Mucosa of gallbladder (tissue), 1 donor: ENCODE measurements at places on chromosomes 3 and 15. TPM values are rescaled to one million over a fixed set of nuclear protein-coding genes. Genes with fewer than 3 reads are reported as not detected.

DNA sequence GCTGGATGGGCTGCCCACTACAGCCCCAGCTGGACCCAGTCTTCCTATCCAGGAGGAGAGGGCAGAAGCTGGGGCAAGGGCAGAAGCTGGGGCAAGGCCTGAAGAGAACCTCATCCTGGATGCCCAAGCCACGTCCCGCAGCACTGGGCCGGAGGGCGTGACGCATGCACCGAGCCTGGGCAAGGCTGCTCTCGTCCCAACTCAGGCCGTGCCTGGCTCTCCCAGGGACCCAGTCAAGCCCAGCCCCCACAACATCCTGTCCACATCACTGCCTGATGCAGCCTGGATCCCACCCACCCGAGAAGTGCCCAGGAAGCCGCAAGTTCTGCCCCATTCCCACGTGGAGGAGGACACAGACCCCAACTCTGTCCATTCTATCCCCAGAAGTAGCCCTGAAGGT is 22.3 kb downstream of the FBLN2 start:
- no peak for DNase-seq

GRCh38 chr3:38039899-38040261 is 872 bp downstream of the DLEC1 start:
- DNase-seq: peak; percentile 73

GRCh38 chr15:64460724-64461720 is 644 bp downstream of the ZNF609 start:
- DNase-seq: peak; percentile 40

- DNase-seq: no peak
Measured at GRCh38 chr3:193795062-193795690, 202.2 kb downstream of the OPA1 start.

DNA sequence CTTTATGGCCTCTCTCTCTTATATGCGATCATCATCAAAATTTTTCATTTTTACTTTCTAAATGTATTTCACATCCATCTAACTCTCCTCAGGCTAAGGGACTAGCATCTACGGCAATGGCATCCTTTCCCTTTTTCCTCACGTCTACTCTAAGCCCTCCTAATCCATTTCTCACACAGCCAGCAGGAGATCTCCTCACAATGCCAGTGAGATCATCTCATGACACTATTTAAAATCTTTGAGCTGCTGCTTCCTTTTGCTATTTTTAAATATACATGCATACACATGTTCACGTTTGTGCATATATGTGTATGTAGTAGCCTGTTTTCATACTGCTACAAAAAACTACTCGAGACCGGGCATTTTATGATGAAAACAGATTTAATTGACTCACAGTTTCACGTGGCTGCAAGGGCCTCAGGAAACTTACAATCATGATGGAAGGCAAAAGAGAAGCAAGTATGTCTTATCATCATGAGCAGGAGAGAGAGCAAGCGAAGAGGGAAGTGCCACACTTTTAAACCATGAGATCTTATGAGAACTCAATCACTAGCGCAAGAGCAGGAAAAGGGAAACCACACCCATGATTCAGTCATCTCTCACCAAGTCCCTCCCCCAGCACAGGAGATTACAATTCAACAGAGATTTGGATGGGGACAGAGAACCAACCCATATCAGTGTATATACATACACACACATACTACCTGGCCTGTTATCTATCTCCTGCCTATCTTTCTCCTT is 599.2 kb upstream of the ROBO1 start:
- no peak for DNase-seq

GRCh38 chr3:187734841-187735240 is 10.4 kb downstream of the BCL6 start:
- DNase-seq: no peak

GRCh38 chr15:31017311-31017710 is 25.9 kb upstream of the MTMR10 start:
- no peak for DNase-seq

GRCh38 chr3:57143886-57144459 is 21.2 kb downstream of the IL17RD start:
- DNase-seq: no peak

DNA sequence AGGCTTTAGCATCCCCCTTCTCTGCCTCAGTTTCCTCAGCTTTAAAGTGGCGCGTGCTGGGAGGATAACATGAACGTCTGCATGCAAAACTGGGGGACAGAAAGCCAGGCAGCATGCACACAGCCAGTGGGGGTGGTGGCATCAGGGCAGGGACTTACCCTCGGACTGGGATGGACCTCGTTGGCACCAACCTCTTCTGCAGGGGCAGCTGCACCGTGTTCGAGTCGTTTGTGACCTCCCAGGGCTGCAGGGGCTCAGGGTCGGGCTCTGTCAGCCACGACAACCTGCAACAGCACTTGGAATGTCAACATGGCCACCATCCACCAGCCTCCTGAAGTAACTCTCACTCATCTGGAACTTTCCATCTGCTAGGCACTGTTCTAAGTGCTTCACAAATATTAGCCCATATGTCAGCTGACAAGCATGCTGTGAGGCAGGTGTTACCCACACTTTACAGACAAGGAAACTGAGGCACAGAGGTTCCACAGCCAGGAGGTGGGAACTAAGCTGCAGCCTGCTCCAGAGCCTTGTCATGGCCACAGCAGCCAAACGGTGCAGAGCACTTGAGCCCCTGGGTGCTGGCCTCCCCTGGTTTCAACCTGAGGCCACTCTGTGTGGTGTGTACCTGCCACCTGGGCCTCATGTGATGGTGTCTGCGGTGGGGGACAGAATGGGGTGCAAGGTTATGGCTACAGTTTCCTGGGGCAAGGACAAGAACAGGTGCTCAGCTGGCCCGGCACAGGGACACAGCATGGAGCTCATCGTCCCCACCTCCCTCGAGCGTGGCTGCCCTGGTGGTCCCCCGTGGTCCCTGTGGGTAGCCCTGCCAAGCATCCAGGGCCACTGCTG is 6.7 kb downstream of the C3orf22 start:
- peak; percentile 6 for DNase-seq

DNA sequence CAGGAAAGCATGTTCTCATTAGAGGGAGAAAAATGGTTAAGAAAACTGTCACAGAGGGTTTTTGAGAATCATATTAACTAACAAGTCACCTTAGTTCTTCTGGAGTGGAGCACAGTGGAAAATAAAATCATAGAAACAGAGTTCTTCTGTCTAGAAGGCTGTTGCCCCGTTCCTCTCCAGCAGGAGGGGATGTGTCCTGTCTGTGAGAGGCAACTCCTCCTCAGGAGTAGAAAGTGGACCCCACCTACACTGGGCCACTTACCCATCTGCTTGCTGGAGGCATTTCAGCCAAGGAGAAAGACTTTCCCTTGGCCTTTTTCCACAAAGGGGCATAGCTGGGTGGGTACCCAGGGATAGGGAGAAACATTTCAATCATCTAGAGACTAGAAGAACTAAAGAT is 106.6 kb downstream of the SSR3 start:
- DNase-seq: no peak

DNA sequence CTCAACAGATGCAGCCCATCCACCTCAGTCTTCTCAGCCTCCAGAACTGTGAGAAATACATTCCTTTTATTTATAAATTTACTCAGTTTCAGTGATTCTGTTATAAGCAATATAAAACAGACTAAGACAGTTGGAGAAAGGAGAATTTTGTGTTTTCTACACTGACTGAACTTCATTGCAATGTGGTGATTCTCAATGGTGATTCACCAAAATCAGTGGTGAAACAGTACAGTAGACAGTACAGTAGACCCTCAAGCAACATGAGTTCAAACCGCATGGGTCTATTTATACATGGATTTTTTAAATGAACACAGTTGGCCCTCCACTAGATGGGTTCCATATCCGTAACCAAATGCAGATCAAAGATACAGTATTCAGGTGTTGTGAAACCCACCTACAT is 403.1 kb upstream of the TGFBR2 start:
- no peak for DNase-seq

GRCh38 chr3:36219398-36219797 is 160.9 kb upstream of the STAC start:
- DNase-seq: no peak

GRCh38 chr3:54053211-54053610 is 69.1 kb upstream of the CACNA2D3 start:
- no peak for DNase-seq

- no peak for DNase-seq
Measured at GRCh38 chr3:100761951-100762350, 52.7 kb downstream of the TFG start.

DNA sequence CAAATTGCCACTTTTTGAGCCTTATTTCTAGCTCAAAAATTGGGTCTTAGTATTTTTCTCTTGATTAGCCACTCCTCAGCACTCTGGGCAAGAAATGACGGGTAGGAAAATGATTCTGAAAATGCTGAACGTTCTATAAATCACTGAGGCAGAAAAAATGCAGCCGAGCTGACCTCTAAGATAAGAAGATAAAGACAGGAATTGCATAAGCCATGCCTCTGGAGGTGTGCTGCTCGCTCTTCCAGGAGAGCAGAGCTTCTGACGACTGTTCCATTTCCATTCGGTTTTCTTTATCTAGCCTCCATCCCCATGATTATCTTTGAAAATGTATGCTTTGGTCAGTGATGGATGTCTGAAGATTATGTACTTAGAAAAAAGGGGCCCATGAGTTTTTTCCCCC is 558.8 kb upstream of the ADAMTS9 start:
- no peak for DNase-seq

DNA sequence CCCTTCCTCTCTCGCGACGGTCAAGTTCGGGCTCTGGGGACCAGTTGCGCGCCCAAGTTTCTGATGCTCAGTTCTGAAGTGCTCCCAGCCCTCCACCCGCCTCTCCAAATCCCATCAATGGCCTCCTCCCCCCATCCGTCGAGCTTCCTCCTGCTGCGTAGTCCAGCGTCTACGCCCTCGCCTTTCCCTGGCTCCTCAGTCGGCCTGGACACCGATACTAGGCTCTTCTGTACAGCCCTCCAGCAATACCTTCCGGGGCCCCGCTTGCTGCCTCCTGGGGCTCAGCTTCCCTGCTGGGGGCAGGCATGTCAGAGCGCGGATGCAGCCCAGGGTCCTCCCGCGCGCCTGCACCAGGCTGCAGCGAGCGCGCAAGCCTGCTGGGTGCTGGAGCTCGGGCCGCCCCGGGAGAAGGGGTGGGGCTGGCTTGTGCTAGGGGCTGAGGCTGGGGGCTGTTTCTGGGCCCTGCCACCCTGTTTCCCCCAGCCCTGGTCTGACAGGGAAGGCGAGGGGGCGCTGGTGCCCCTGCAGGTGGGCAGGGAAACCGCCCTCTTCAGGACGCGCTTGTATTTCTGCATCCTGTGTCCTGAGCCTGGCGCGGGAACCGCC is 353.3 kb upstream of the SUCLG2 start:
- DNase-seq: no peak

GRCh38 chr3:62193586-62194345 is 179.6 kb downstream of the FEZF2 start:
- DNase-seq: no peak

DNA sequence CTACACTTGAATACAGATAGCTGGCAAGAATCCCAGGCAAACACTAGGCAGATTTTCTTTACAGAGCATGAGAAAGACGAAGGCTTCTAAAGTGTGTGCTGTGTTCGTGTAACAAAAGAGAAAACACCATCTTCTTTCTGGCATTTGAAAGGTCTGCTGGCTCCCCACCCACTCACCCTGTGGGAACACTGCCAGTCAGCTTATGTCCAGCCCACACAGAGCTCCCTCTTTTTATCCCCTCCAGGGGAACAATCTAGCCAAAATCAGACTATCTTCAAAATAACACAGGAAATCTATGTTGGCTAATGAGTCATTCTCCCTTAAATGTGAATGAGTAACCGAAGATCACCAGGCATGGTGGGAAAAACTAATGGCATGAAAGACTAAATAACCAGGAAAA is 45.6 kb upstream of the PAQR5 start:
- no peak for DNase-seq

GRCh38 chr3:124383051-124383450 is 347.2 kb upstream of the UMPS start:
- no peak for DNase-seq

DNA sequence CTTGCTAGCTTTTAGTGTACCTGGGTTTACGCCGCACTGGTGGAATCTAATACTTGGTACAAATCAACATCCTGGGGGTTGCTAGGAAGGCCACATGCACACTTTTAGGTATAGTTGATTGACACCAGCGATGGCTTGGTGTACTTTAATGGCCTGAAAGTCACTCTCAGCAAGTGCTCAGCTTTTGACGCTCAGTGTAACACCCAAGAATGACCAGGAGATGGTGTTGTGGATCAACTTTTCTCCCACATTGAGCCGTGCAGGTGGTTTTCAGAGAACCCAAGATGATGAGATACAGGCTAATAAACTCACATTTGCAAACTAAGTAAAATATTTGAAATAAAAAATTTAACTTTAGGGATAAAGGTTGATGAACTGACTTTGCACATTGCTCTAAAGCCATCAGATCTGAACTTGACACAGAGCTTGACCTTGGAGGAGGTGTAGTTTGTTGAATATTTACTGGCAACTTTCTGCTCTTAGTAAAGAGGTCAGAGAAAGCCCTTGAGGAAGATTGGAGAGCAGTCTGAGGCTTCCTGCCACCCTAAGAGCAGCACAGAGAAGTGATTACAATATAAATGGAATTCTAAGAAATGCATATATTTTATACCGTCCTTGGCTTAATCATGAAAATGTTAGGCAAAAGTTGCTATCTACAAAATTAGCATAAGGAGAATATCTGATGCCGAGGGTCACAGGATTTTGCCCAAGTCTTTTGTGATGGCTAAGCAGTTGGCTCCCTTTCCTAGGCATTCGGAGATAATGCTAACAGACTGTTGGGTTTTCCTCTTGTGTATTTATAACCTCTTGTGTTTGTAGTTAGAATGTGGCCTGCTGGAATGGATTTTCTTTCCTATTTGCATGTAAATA is 143.4 kb upstream of the RASGRP1 start:
- peak; percentile 38 for DNase-seq

DNA sequence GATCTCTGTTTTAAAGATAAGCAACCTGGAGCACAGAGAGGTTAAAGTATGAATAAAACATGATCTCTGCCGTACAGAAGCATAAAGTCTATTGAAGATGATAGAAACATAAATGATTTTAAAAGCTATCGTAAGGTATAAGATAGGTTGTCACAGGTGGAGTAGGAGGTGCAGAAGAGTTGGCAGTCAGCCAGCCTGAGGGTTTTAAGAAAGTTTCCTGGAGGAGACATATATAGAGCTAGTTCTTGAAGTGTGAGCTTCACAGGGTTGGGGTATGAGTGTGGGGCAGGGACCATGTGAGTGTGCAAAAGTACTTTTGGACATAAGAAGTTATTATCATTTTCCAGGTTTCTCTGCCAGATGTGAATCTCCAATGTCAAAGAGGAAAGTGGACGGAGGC is 3.9 kb upstream of the FGF12 start:
- DNase-seq: no peak

The SYNPR gene
- not detected for total RNA-seq

The ENTPD3 gene
- total RNA-seq: 0.86 TPM

The FAM81A gene
- total RNA-seq: 2.8 TPM

The PLA2G4E gene
- total RNA-seq: 0.09 TPM

The GCNT3 gene
- total RNA-seq: 72.3 TPM

The B3GALNT1 gene
- total RNA-seq: 13.4 TPM

The CHRM5 gene
- not detected for total RNA-seq

The CD276 gene
- total RNA-seq: 51.9 TPM

The GUCA1C gene
- total RNA-seq: not detected
